BE2C (cell line): ENCODE measurements at places on chromosomes 12 and 14.

GRCh38 chr12:120132863-120133385 lies 16.4 kb upstream of the RAB35 start:
- no peak for DNase-seq

- DNase-seq: no peak
Measured at GRCh38 chr12:47885012-47885501, 19.7 kb downstream of the VDR start.

DNA sequence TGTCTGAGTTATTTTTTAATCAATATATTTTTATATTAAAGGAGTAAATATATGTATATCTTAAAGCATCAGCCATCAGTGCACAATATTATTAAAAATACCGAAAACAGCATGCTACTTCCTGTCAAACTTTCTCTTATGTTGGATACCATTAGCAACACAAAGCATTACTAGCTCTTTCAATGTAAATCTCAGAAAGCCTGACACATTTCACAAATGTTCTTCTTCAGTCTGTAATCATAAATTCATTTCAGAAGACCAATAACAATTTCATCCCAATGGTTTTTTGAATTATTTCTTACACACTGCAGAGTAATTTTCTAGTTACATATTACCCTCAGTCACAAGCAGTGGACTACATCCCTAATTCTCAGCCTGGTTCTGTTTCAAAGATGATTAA lies 226.9 kb downstream of the LRRK2 start:
- DNase-seq: no peak

GRCh38 chr12:132597333-132598316 lies 12.8 kb downstream of the LRCOL1 start:
- DNase-seq: peak; percentile 71

- no peak for DNase-seq
Measured at GRCh38 chr12:50720085-50720484, 43.8 kb upstream of the ATF1 start.

GRCh38 chr14:51444353-51445000 lies 204.4 kb downstream of the TMX1 start:
- no peak for DNase-seq

DNA sequence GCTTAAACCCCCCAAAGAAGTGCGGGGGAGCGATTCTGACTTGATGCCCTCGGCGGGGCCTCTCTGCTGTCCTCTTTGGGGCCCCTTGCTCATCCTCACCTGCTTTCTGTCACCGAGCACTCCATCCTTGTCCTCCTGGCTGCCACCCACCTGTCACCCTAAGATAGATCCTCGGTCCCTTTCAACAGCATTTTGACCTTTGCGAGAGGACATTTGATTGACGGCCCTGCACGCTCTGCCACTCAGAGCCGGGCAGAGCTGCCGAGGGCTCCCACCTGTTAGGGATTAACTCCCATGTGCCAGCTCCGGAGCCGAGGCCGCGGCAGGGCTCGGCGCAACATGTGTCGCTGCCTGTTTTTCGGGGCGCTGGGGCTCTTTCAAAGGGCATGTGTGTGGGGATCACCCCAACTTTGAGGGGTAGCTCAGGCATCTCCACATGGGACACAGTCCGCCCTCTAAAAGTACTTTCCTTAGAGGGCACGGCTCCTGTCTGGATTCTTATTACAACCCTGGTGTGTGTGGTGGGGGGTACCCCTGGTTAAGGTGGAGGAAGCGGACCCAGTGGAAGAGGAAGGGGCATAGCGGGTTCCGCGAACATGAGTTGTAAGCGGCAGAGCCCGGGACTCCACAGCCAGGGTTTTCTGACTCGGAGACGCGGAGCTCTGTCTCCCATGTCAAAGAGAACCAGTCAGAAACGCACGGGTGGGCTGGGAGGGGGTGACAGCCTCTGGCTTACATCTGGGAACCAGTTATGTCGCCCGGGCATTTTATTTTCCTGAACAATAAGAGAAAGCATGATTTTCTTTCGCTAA lies 811 bp upstream of the MEG3 start:
- DNase-seq: no peak

- no peak for DNase-seq
Measured at GRCh38 chr12:55631733-55632132, 5.0 kb upstream of the OR10P1 start.

GRCh38 chr14:64500088-64500487 lies 3.5 kb downstream of the ZBTB25 start:
- DNase-seq: no peak

GRCh38 chr12:76820888-76821482 lies 57.1 kb downstream of the ZDHHC17 start:
- peak; percentile 34 for DNase-seq

DNA sequence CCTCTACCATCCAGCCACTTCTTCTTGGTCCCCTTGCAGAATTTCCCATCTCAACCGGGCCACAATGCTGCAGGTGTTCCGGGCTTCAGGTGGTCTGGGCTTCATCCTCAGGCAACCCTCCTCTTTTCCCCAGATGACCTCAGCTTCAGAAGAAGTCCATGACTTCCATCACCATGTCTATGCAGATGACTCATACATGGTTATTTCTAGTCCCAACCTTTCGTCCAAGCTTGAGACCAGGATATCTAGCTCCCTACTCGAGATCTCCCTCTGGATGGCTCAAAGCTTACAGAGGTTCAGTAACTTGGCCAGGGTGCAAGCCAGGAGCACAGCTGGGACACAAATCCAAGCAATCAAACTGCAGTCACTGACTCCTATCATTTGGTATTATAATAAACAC lies 154.6 kb upstream of the NOS1 start:
- no peak for DNase-seq

- no peak for DNase-seq
Measured at GRCh38 chr12:107554941-107555340, 130.7 kb upstream of the PWP1 start.
